ENCODE measurements at places on chromosomes 12 and 14.

DNA sequence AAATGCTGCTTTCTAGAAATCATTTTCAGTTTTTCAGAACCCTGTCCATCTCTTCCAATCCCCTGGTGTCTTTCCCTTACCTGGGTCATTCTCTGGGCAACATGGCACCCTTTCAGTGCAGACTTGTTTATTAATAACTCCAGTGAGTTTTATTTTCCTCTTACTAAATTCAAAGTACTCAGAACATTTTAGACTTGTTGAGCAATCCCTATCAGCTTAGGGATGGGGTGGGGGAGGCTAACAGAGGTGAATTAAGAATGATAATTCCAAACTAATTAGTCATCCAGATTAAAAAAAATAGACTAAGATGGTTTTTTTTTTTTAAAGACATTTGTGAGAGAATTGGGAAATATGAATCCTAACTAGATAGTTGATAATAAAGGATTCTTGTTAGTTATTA lies 10.7 kb downstream of the GPRC5A start:
- no peak for DNase-seq

- DNase-seq = no peak
Observed at GRCh38 chr14:74858022-74858421, 17.9 kb downstream of the PROX2 start.

- no peak for DNase-seq
Observed at GRCh38 chr12:123037791-123038190, 57.3 kb downstream of the ARL6IP4 start.

- DNase-seq = no peak
Observed at GRCh38 chr14:32648434-32648833, 290.2 kb upstream of the NPAS3 start.

- no peak for DNase-seq
Observed at GRCh38 chr14:79920180-79920692, 291.1 kb downstream of the DIO2 start.

- DNase-seq = no peak
Observed at GRCh38 chr12:54598970-54599369, 10.5 kb upstream of the PPP1R1A start.

GRCh38 chr12:59036973-59037762 lies 116.9 kb upstream of the LRIG3 start:
- no peak for DNase-seq

GRCh38 chr12:47021298-47021697 lies 58.1 kb upstream of the PCED1B start:
- peak; percentile 84 for DNase-seq

GRCh38 chr14:23418021-23418420 lies 9.9 kb upstream of the MYH6 start:
- no peak for DNase-seq

- DNase-seq = no peak
Observed at GRCh38 chr12:20142316-20142715, 226.0 kb upstream of the PDE3A start.

GRCh38 chr12:7004287-7004803 lies 13.9 kb downstream of the LPCAT3 start:
- no peak for DNase-seq

DNA sequence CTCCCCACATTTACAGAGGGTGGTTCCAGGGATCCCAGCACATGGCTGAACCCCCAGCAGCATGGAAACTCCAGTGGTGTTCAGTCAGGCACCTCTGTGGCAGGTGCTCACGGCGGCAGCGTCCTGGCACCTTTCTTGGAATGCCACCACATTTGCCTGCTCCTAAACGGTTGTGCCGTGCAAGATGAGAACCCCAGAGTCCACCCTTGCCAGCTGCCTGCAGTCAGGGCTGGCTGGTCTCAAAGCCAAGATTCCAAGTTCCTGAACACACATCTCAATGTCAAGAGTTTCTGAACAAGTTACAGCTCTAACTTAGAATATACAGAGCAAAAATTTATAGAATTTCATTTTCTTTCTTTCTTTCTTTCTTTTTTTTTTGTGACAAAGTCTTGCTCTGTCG lies 38.7 kb downstream of the DDX51 start:
- no peak for DNase-seq

DNA sequence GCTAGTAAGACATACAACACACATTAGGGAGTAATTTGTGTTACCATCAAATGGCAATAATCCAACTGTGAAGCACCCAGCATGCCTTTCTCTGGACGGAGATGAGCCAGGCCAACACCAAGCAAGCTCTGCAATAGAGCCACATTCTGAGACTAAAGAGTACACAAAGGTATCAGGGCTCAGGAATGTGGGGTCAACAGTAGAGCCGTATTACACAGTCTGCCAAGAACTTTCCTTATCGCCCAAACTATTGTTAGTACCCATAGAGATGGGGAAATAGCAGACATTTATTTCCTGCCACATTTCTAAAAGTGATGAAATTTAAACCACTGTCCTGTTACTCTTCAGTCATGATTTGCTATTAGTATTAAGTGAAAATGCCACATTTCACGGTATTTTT lies 113.7 kb downstream of the BMP4 start:
- no peak for DNase-seq

GRCh38 chr12:84756961-84757360 lies 155.6 kb downstream of the SLC6A15 start:
- no peak for DNase-seq

DNA sequence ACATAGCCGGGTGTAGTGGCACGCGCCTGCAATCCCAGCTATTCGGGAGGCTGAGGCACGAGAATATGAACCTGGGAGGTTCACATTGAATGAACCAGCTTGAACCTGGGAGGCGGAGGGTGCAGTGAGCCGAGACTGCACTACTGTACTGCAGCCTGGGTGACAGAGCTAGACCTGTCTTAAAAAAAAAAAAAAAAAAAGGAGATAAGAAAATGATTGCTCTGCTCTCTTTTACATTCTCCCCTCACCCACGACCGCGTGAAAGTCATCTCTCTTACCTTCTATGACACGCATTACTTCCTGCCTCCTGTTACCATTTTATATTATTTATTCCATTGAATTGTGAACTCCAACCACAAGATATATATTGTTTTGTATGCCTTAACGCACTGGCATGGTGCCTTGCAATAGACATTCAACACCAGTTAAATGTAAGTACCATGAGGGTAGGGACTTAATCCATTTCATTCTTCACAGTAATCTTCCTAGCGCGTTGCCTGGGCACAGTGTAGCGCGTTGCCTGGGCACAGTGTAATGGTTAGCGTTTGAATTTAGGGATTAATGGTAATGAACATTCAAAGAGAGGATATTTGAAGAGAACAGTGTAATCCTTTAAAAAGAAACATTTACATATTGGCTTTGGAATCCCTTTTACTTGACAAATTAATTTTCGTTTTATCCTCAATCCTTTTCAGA lies 2.7 kb downstream of the RAP1B start:
- DNase-seq = no peak

GRCh38 chr12:123713823-123714585 lies 1.9 kb downstream of the ATP6V0A2 start:
- no peak for DNase-seq

- no peak for DNase-seq
Observed at GRCh38 chr12:31233061-31233730, 92.8 kb downstream of the SINHCAF start.

GRCh38 chr14:58238252-58239243 lies 6.1 kb upstream of the PSMA3 start:
- DNase-seq = no peak

DNA sequence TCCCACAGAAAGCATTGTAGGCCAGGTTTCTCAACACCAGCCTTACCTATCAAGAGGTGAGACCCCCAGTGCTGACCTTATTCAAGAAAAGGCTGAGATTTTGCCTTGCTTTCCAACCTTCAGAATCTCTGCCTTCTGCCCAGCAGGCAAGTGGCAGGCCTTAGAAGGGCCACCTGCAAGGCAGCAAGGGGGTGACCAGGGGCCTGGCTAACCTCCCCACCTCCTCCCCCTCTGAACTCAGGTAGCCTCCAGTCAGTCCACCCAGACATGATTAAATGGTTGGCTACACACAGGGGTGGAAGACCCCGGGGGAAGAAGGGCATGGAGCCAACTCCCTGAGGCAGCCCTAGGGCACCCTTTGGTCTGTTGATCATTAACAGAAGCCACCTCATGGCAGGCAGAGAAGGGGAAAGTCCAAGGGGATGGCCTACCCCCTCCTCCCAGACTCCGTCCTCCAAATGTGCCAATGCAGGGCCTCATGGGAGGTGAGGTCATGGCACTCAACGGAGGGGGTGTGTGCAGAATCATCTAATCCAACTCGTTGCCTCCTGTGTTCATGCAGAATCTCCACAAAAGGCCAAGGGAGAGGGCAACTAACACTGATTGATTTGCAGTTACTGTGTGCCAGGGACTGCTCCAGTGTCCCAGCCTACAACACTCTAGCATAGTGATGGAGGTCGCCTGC lies 8.5 kb downstream of the ZFP36L1 start:
- DNase-seq = no peak

DNA sequence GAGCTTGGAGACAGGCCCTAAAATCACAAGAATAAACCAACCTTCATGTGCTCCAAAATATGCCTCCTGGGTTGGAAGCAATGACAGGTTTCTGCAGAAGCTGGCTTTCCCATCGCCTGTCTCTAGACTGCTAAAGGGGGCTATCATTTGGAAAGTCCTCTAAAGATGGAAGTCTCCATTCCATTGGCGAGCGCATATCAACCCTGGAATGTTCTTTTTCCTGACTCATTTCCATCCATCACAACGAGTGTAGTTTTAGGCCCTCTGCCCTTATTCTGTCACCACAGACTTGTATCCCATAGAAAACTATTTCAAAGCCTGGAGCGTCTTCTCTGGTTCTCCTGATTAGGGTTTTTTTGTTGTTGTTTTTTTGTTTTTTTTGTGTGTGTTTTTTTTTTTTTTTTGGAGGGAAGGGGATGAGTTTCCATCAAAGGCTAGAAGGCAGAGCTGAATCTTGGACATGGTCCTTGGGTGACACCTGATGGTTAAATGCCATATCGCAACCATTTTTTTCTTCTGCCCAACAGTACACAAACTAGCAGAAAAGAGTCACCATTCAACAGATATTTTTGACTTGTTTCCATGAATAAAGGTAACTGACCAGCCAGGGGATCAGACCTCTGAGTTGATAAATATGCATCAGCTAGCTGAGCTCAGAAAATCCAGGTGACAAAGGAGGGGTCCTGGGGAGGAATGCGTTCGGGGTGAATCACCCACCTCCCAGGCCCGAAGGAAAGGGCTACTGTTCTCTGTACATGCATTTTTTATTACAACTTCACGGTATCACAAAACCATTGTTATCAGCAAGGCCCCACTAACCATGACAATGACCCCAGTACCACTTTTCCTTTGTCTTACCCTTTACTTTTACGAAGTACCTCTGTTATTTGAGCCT lies 40.5 kb downstream of the KCNA5 start:
- peak; percentile 35 for DNase-seq

All from Panc1 (cell line).